ENCODE measurements at places on chromosomes 2 and 18.

DNA sequence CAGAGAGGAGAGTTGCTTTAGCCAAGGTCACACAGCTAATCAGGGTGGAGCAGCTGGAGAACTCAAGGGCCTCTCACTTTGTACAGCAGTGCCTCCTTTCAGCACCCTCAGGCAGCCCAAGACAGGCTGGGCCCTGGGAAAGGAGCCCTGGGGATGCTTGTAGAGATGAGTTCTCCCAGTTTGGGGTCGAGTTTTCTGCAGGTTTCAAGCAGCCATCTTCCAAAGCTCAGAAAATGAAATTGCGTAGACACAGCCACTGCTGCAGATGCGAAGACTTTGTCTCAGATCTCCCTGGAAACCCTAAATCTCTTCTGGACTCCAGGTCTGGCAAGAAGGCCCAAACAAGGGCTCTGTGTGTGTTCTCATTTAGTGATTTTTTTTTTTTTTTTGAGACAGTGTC is 22.5 kb downstream of the THNSL2 start:
- no peak for DNase-seq

- peak; percentile 62 for DNase-seq
Observed at GRCh38 chr2:131104487-131105155, 515 bp upstream of the PLEKHB2 start.

- no peak for DNase-seq
Observed at GRCh38 chr2:59586176-59586575, 967.3 kb downstream of the BCL11A start.

- DNase-seq, result no peak
Observed at GRCh38 chr2:108565778-108566375, 31.6 kb downstream of the LIMS1 start.

DNA sequence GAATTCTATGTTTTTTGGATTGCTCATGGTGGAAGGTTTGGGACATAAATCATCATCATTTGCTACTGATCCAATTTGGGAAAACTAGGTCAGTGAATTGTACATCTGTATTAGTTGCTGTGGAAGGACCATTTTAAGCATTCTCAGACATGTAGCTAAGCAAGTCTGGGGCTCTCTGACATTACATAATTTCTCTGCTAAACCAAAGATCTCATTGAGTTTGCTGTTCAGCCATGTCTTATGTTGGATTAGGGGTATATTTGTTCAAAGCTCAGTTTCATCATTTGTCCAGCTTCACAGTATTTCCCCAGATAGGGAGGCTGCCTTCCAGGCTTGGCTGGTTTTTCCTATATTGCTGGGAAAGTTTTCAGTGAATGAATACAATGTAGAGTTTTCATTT is 399.7 kb downstream of the MTX2 start:
- no peak for DNase-seq

- no peak for DNase-seq
Observed at GRCh38 chr18:45745817-45746461, 22.0 kb downstream of the SLC14A1 start.

DNA sequence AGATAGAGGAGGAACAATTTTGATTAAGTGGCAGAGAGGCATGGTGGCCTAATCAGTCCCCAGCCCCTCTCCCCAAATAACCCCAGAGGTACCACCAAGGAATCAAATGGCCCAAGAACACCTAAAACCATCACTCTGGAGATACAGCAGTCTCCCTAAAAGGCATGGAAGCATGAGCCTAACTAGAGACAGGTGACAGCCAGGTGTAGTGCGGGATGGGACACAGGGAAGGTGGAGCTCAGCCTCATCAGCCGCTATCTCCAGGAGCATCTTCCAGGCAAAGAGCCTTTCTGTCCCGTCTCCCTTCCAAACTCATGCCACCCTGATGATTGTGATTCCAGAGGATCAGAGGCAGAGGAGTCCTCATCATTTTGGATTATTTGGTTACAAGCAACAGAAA is 144.7 kb downstream of the COPS8 start:
- no peak for DNase-seq

GRCh38 chr2:19038071-19039015 is 320.1 kb downstream of the OSR1 start:
- DNase-seq, result no peak

DNA sequence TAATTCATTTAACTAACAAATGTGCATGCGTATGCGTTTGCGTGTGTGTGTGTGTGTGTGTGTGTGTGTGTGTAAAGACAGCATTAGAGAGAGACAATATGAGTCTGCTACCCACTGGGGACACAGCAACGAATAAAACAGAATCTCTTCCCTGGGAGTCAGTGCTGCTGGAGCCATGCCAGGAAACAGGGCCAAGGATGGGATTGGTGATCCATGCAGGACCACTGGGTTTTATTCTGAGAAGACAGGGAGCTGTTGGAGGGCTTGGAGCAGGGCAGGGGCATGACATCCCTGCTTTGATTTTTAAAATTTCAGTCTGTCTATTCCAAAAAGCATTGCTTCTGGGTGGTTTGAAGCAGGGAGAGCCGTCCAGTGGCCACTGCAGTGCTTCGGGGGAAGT is 62.9 kb downstream of the PDCL3 start:
- no peak for DNase-seq

GRCh38 chr2:241577413-241578122 is 19.0 kb downstream of the BOK start:
- no peak for DNase-seq

DNA sequence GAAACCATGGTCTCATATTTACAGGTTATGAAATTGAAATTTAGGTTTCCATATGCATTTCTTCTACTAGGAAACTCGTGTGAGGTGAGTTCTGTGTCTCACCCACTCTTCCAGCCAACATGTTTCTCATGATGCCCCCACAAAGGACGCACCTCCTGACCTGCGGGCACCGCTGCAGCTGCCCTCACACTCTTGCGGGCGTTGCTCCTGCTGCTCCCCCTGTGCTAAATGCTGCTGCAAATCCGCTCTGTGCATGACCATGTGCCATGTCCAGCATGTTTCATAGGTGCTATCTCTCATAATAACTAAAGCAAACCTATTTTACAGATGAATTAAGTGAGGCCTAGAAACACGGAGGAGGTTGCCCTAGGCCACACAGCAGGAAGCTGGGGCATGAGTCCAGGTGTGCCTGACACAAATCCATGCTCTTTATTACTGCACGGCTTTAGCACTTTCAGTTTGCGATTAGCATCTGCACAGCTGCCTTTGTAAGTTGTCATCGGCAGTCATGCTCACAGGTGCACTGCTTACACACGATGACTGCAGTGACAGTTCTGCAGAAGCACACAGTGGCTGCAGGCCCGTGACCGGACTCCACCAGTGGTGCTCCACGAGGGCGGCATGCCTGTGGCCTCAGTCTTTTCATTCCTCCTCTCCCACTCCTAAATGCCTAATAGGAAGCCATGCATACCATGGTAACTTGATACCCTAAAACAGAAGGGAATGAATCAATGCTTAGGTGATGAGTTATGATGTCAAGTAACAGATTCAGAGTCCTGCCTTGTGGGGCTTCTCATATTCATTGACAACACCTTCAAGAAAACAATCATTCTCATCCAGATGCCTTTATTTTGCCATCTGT is 14.9 kb upstream of the GALR1 start:
- DNase-seq, result no peak

DNA sequence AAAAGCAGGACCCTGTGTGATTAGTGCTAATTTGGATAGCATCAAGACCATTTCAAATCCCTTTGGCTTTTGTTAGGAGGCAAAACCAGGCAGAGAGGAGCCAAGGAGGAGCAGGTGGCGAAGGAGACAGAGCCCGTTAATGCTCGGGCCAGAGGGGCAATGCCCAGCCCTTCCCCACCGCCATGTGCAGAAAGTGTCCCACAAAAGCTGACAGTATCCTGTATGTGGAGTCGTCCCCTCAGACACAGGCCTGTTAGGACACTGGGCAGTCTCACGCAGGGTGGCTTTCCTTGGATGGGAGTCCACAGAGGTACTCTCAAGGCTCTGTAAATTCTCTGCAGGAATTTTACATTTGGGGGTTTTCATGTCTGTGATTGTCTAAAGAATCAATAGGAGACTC is 44.8 kb upstream of the TFCP2L1 start:
- DNase-seq, result no peak

DNA sequence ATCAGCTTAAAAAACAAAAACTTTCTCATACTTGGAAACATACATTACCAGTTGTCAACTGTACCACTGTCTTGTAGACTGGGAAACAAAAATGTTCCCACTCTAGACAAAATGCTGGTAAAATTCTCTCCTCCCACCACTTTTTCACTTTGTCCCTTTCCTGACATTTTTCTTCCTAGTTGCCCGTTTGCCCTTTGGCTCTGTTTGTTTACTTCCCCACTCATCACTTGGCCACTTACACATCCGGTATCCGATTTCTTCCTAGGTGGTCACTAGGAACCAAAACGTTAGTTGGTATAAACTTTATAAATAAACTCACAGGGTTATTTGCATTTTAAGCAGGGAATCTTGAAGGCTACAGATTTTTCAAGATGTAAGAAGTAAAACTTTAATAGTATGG is 84.9 kb downstream of the METTL4 start:
- DNase-seq, result no peak

- DNase-seq, result no peak
Observed at GRCh38 chr18:74407888-74408287, 49.2 kb downstream of the DIPK1C start.

DNA sequence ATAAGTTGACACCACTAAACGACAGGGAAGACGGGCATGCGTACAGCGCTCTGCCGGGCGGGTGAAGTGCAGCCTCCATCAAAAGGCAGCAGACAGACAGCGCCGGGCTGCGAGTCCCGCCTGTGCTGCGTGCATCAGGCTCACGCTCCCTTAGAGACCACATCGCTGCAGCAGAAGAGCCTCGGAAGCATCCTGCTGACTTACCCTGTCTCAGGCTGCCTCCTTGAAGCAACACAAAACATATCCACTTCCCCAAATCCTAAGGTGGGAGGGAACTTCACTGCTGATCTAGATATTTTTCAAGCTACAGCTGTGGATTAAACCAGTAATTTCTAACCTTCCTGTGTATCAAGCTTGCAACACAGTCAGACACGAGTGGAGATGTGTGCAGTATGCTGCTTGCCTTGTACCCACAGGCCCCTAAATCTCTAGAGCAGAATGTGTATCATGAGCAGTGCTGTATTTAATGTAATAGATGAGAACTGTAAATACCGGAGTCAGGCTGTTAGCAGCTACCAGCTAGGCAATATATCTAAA is 6.4 kb downstream of the MYT1L start:
- peak; percentile 22 for DNase-seq

GRCh38 chr18:61609131-61609530 is 275.9 kb downstream of the CDH20 start:
- no peak for DNase-seq

DNA sequence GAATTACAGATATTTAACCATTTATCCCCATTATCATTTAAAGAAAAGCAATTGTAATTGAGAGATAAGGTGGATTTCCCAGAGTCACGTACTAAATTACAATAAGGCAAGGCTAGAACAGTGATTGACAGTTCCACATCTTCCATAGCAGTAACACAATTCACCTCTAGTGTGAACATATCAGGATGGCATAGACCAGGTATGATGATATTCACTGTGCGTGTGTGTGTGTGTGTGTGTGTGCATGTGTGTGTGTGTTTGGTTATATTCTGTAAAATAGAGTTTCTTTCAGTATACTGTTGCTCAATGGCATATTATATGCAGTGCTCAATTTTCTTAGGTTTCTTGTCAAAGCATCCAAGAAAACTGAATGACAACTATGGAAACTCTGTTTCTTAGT is 1.7 kb downstream of the SCN2A start:
- DNase-seq, result peak; percentile 49

DNA sequence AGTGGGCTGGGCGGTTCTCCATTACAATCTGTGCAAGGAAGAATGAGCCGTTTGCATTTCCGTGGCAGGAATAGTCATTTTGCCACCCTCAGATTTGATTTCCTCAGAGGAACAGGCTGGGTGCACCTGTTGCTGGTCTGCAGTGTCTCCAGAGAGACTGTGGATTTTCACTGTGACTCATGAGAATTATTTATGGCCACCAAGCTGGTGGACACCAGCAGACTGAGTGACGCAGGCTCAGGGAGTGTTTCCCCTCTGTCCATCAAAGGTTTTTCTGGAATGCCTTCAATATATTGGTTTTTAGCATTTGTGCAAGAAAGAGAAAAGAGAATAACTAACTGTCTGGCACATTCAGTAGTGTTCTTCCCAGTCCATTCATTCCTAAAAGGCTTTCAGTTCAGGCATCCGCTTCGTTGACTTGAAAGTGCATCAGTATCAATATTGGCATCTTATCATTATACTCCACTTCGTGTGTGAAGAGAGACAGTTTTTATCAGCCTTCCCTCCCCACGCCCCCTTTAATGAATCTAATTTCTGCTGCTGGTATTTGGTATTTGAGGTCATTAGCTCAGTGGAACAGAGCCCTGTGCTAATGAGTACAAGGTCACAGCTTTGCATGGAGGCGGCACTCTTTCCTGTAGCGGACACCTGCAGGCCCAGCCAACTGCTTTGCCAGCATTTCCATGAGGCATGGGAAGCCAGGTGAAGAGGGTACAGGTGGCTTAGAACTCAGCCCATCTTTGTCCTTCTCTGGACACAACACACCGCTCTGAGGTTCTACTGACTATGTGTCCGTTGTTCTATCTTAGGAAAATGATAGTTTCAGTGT is 39.9 kb downstream of the PRKCE start:
- no peak for DNase-seq

DNA sequence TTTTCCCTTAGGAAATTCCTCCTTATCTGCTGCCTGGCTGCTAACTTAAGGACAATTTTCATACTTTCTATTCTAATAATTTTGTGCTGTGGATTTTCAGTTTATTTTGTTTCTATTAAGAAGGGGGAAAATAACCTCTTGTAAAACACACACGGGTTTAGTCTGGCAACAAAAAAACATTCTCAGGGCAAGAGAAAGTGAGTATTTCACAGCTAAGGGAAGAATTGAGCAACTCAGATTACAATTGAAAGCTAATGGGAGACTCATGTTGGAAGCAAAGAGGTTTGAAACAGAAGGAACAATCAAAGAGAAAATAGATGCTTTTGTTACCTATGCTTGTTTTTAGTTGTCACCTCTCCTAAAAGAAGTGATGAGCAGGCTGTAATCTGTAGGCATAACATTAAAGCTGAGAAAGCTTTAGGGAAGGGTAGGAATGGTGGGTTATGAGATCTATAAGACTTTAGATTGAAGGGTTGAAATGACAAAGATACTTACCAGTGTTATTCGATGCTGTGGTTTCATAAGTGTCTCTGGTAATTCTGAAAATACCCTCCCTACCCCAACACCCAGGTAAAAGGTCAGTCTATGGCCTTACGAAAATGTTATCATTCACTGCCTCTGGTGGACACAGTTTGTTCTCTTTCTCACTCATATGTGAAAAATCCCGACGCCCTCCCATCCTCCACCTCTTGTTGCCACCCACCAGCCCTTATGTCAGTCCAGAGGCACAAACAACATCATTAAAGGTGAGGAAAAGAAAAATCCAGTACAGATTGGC is 510.9 kb downstream of the TXNL1 start:
- no peak for DNase-seq

DNA sequence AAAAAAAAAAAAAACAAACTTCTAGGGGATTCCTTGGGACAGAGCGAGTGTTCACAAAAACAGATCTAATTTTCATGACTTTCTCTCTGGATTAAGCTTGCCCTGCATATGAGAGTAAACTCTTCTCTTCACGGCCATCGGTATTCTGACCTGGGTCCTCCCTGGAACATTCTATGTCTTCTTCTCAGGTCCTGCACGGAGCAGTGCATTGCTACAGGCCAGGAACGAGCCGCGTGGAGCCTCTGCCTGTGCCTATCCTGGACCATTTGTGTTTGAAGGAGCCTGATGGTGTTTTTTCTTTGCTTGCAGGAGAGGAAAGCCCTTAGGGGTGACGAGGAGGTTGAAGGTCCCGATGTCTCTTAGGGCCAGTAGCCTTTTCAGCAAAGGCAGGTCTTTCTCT is 1.8 kb upstream of the OXER1 start:
- DNase-seq, result no peak
